Lung (tissue), 17 donors: ENCODE measurements at places on chromosomes 4 and X. TPM values are rescaled to one million over a fixed set of nuclear protein-coding genes. Genes with fewer than 3 reads are reported as not detected.
A peak's percentile ranks its signal among the peaks of the same experiment; 100 is the strongest.

DNA sequence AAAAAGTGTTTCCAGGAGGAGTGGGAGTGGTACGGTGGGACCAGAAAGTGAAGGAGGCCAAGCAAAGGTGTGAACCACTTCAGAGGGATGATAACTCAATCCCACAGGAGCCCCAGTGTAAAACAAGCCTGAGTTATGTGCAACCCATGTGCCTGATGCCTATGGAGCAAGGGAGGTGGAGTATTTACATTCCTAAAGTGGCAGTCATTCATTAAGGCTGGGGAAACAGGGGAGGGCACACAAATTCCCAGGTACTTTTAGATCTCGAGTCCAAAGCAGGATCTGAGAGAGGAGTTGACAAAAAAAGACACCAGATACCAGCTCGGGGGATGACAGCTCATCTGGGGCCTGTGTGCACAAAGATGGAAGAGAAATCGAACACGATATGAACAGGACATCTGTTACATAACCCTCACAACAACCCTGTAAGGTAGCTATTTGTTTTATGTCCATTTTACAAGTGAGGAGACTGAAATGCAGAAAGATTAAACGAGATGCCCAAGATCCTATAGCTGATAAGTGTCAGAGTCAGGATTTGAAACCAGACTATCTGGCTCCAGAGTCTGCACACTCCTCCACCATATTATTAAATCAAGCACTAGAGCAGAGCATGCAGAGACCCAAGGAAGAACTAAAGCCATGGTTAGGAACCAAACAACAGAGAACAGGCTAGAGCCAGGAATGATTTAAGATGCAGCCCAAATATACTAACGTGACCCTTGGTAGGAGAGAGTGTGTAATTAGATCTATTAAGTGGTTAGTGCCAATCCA, 91.9 kb upstream of the MAPK10 start:
- peak; percentile 13 for DNase-seq

- DNase-seq: no peak
These were observed 23.1 kb downstream of the DMD start for GRCh38 chrX:33188286-33188685.

DNA sequence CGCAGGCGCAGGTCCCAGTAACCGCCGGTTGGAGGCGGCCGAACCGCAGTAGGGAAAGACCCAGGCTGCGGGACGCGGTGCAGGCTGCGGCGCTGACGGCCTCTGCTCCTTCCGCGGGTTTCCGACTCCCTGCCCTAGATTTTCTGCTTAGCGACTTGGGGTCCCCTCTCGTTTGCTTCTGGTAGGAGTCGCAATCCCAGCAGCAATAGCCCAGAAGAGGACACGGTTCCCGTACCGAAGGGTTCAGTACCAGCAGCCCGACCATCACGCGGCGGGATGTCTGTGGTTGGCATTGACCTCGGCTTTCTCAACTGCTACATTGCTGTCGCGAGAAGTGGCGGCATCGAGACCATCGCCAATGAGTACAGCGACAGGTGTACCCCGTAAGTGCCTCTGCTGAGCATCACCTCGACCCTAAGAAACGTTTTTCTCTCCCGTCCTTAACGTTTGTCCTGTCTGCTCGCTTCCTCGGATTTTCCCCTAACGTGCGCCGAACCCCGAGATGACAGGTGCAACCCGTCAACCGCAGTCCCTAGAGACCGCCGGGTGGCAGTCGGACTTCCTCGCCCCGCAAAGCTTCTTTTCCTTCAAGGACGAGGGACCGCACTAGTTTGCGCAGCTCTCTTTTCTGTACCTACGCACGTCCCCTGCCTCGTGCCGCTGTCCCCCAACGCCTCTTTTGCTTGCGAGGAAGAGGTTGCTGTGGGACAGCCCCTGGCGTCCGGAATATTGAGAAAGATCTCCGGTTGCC, at the start of gene HSPA4L:
HSPA4L (plus strand) TSS at position 48 of the 751 bp plus-strand sequence; CDS start at position 277, 229 bp downstream.
- DNase-seq: peak; percentile 71

GRCh38 chrX:29435396-29435795, 780.0 kb upstream of the MAGEB2 start:
- no peak for DNase-seq

DNA sequence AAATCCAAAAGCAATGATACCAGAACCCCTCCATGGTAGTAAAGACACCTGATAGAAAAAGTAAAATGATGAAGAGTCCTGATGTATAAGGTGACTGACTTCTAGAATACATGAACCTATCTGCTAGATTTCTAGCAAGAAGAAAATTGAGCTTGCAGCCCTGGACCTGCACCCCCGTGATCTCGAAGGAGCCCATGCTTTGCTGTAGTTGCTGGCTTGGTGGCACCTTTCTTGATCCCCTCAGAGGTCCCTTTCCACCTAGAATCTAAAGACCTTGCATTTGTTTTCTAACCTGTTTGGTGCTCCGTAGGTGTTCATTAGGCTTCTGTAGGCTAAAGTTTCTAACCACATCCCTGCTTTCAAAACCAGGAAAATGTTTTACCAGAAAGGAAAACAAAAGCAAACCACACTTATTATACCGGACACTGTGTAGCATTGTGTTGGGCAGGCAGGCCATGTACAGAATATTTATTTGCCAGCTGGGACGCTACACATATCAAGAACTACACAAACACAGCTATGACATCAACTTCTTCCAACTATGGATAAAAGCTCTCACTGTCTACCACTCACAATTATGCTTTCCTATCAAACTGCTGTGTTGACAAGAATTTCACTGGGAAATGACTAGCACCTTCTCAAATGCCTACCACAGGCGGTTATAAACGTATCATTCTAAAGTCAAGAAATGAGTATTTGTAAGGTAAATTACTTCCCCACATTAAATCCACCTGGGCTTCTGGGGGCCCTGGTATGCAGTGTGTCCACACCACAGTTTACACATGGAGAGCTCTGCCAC, 316.2 kb downstream of the UNC5C start:
- DNase-seq: peak; percentile 17

DNA sequence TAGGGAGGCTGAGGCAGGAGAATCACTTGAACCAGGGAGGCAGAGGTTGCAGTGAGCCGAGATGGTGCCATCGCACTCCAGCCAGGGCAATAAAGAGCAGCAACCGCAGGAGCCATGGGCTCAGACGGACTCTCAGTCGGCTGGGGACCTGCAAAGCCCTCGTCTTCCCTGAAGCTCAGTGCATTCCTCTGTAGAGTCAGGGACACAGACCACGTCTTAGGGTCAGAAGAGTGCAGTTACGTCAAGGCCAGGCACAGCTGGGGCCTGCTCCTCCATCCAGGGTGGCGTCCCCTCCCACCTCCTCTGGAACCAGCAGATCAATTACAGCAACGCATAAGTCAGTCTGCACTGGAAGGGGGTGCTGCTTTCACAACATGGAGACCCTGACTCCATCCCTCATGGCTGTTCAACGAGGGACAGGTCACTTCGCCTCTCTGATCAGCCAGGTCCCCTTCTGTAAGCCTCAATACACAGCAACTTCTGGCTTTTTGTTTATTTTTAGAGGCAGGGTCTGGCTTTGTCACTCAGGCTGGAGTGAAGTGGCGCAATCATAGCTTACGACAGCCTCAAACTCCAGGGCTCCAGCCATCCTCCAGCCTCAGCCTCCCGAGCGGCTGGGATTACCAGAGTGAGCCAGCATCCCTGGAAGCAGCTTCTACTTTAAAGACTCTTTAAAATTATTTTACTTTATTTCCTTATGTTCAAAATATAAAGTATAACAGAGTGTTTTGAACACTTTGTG, 76.4 kb downstream of the ZFYVE28 start:
- no peak for DNase-seq

DNA sequence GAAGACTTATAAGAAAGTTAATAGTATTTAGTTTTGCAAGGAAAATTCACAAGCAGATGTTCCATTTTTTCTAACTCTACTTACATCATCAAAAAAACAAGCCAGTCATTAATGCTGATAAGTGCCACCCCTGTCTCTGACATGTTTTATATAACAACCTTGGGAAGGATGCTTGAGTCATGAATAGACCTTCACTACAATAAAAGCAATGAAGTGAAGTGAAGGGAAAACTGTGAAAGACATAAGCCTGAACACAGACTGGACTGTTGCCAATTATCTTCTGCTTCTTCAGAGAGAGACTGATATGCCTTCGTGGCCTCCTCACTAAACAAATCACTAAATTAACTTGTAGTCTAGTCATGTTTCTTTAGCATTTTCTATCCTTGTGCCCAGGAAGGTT, 353.2 kb downstream of the PDHA2 start:
- no peak for DNase-seq

DNA sequence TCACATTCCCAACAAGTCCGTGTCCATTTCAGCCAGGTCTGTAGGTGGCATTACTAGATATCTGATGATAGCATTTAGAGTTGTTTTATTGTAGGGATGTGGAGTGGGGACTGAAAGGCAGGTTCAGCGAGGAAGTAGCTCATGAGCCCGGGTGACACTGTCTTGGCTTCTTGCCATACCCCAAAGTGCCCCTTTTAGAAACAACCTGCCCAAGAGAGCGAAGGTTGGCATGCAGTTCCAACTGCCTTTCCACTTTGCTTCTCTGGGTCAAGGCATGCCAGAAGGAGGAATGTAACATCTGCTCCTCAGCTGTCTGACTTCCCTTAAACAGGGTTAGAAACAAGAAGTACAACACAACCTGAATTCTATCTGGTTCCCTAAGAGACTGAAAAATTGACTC, 9.0 kb downstream of the GRIA3 start:
- DNase-seq: no peak

DNA sequence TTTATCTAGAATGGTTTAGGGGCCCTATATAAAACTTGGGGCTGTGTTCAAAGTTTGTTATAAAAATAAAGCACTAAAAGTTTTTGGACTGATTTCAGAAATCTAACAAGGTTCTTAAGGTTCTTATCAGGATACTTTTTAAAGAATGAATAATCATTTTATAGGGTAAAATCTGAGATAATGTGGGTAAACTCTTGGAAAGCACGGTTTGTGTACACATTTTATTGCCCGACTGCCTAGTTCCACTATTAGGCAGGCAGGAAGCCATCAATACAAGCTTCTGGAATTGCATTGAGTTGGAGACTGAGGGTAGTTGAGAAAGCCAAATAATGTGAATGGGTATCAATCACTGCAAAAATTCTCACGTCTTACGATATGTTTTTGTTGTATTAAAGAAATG, 331.0 kb upstream of the PITX2 start:
- peak; percentile 23 for DNase-seq

GRCh38 chrX:27132862-27133261, 330.3 kb downstream of the PPP4R3C start:
- peak; percentile 45 for DNase-seq

KCNE5 gene
- total RNA-seq: 0.54 TPM

GRCh38 chr4:186563761-186564160, 8.4 kb upstream of the MTNR1A start:
- DNase-seq: no peak

- peak; percentile 43 for DNase-seq
These were observed 54.5 kb downstream of the RS1 start for GRCh38 chrX:18617407-18617750.

TAF7L gene
- 0.21 TPM for total RNA-seq

- DNase-seq: no peak
These were observed 181.2 kb downstream of the COX18 start for GRCh38 chr4:72888331-72888730.

GRCh38 chr4:156824451-156825060, 147.0 kb downstream of the PDGFC start:
- DNase-seq: no peak

- no peak for DNase-seq
These were observed 130.7 kb downstream of the FAM53A start for GRCh38 chr4:1553365-1553764.

- DNase-seq: peak; percentile 90
These were observed 60.7 kb downstream of the ANTXR2 start for GRCh38 chr4:80012291-80012690.

- DNase-seq: no peak
These were observed 139.5 kb downstream of the PDGFRA start for GRCh38 chr4:54368281-54369265.

SLC30A9 gene
- 49.1 TPM for total RNA-seq

DNA sequence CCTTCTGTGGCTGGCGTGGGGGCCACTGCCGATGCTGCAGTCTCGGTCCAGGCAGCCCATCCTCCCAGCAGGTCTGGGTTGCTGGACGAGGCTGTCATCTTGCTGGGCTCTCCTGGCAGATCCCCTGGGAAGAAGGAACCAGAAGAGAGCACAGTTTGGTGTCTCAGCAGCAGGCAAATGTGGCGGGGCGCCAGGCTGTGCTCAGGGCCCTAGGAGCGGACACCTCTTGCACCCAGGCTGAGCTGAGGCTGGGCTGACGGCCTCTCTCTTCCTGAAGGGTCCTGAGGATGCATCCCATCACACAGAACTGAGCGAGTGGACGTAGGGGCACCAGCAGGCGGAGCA, 39.2 kb upstream of the CPLX1 start:
- DNase-seq: no peak

GRCh38 chr4:89254847-89255246, 52.8 kb downstream of the GPRIN3 start:
- no peak for DNase-seq

DNA sequence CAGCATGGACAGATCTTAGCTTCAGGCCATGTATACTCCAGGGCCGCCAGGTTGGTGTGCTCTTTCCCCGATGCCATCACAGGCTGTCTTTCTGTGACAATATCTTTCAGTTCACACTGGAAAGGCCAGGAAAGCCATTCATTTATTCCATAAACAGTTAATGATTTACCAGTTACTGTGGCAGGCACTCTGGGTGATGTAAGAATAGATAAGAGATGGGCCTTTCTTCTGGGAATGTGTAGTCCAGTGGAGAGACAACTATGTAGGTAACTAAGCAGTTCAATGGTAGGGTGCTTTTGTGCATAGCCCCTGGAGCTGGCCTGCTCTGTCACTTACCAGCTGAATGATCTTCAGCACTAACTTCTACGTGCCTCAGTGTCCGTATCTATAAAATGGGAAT, 46.3 kb upstream of the LEF1 start:
- DNase-seq: no peak

GRCh38 chr4:146981651-146982050, 36.0 kb upstream of the TTC29 start:
- no peak for DNase-seq

DNA sequence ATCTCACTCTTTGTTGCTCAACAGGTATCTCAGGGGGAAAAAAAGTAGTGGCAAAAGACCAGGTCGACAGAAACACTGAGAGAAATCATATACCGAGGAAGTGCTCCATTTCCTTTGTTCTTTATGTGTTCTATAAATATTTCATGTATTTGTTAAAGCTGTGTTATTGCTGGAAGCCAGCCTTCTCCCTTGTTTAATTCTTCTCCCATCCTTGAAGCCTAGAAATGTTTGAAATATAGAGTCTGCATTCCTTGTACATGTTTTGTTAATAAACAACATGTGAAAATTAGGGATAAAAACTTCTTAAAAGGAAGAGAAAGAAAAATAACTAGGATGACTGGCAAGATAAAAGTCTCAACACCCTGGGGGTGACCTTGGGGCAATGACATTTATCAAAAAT, 186.2 kb downstream of the ANKRD50 start:
- DNase-seq: no peak

PNMA6F gene
- not detected for total RNA-seq

SULT1E1 gene
- 146 TPM for total RNA-seq

GRCh38 chrX:57121816-57122215, 468 bp upstream of the SPIN2B start:
- DNase-seq: peak; percentile 11
